ENCODE measurements at places on chromosomes 7 and 10.
A peak's percentile ranks its signal among the peaks of the same experiment; 100 is the strongest.

DNA sequence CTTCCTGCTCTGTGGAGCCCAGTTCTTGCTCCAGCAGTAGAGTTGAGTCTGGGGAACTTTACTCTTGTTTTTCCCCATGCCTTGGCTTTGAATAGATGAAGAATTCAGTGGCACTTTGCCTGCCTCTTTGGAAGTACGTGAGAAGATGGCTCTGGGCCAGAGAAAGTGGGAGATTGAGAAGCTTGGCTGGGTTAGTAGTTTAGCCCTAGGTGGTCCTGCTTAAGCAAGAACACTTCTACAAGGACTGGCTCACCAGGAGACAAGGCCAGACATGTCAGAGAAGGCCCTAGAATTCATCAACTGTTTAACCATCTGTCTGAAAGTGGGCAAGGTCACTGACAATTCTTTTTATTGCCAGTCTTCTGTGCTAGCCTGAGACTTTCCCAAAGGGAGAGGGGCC, 410.3 kb downstream of the TYW1 start:
- no peak for DNase-seq

DNA sequence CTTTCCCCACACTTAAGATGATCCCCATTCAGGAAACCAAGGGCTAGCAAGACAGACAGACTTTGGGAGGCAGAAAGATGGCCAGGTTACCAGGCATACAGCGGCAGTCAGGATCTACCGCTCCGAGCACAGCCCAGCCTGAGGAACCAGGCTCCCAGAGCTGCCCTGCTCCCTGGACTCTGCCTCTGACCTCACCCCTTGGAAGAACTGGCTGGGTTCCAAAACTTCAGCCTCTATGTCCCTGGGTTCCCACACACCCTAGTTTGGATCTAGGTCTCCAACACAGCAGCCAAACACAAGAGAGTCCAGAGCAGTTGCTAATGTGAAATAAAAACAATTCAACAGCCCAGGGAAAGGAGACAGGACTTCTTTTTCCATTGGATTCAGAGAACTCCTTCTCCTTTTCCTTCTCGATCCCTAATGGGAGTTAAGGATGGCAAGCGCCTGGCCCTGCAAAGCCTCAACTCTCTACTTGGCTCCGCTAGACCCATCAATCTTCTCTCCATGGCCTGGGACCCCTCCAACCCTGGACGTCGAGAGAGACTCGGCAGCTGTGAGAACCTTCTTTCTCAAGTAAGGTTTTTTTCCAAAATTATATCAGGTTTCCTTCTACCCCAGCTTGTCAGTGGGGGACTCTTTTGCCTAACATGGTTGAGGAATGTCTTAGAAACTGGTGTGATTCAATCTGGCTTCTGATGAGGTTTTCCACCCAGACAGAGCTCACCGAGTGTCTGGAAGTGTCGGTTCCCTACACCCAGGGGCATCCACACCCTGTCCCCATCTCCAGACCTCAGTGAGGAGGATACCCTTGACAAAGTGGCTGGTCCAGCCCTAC, 219.6 kb downstream of the KCNMA1 start:
- no peak for DNase-seq

- DNase-seq: peak; percentile 89
Measured at GRCh38 chr10:31142026-31142425, 110.4 kb upstream of the ZNF438 start.

DNA sequence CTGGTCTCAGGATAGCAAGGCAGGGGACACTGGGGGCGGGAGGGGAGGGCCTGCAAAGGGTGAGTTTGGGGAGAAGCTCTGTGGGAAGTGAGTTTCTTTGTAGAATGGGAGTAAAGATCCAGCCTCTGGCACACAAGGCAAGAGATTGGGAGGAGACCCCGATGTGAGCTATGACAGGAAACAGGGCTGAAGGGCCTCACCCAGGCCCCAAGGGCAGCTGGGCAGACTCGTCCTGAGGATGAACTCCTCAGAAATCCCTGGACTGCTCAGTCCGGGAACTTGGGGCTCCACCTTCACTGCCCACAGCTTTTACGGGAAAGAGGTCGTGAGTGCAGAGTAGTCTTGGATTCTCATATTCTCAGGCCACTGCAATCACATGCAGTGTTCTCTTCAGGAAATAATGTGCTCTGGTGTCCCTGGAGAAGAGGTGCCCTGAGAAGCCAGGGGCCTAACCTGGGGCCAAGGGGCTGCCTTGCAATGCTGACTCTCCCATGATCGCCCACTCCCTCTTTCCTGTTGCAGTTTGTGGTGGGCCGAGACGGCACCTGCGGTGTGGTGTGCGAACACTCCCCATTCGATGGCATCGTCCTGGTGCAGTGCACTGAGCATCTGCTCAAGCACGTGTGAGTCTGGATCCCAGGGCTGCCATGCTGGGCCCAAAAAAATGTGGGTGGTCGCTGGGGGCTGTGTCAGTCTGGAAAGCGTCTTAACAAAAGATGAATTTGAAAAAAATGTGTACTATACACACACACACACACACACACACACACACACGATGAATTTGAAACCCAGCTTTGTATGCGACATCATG, 31.3 kb upstream of the C10orf53 start:
- DNase-seq: no peak

GRCh38 chr10:98287321-98287720, 19.3 kb upstream of the LOXL4 start:
- DNase-seq: no peak

DNA sequence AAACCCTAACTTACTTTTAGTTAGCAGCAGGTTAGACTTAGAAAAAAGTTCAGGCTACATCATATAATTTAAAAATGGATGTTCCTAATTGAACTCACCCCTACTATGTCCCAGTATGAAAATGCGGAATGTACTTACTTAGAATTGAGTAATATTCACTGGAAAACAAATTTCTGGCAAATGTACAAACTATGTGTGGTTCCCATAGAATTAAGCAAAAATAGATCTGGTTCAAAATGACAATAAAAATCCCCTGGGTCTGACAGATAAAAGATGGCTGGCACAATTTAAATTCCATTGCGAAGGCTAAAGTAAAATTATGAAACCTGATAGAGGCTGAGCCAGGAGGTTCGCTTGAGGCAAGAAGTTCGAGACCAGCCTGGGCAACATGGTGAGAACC, 42.4 kb upstream of the PRKAR2B start:
- DNase-seq: no peak

DNA sequence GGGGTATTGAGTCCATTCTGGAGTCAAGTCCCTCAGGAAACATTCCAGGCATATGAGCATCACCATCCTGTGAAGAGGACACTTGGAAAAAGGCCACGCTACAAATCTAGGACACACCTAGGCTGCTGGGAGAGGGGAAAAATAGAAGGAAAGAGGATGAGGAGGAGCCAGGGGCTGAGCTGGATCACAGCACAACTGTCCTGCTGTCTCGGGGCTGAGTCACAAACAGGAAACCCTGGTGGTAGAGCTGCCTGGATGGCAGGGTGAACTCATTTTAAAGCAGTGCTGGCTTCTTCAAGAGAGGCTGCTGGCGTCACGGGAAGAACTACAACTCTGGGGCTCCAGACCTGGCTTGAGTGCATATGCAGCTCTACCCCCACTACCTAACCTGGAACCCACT, 151.5 kb downstream of the RNF216 start:
- peak; percentile 66 for DNase-seq

DNA sequence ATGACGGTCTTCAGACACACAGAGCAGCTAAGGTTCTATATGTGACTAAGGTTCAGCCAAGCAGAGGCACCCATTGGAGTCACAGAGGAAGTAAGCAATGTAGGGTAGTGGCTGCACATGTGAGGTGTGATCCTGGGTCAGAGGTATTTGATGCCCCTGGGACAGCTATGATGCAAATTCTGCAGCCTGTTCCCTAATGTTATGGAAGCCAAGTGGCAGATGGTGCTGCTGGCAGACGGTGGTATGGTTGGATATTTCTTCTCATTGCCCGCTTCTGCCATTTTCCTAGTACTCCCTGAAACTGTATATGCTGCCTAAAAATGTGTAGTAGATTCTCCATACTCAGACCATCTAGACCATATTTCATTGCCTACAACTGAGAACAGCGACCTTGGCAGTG, 7.2 kb downstream of the TAS2R16 start:
- no peak for DNase-seq

- DNase-seq: no peak
Measured at GRCh38 chr7:3710122-3710521, 409.1 kb downstream of the SDK1 start.

DNA sequence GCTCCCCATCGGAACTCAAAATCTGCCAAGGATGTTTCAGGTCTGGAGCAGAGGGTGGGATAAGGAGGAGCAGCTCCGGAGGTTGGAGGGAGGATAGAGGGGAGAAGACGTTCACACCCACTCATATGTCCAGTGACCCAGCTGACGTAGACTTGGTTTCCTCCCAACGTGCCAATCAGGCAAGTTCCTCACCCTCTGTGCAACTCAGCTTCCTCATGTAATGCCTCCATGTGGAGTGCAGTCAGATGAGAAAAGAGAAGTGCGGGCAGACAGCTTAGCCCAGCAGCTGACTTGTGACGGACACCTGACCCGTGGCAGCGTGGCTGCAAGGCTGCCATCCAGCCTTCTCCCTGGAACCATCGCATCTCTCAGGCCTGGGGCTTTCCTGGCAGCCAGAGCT, 86.8 kb downstream of the NPTX2 start:
- DNase-seq: no peak

DNA sequence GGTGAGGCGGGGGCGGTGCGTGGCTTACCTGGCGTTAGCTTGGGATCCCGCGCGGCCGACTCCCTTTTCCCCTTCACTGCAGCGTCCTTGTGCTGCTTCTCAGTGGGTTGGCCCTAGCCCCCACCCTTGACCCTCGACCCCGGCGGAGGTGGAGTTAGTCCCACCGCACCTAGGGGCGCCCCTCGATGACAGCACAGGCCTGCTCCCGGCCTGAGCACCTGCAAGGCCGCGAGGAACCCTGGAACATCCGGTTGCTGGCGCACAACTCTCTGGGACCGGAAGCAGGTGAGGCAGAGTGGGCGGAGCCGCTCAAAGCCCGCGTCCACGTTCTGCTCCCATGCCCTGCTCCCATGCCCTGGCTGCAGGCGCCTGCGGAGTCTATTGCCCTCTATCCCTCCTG, 266.9 kb downstream of the USP6NL start:
- DNase-seq: no peak

DNA sequence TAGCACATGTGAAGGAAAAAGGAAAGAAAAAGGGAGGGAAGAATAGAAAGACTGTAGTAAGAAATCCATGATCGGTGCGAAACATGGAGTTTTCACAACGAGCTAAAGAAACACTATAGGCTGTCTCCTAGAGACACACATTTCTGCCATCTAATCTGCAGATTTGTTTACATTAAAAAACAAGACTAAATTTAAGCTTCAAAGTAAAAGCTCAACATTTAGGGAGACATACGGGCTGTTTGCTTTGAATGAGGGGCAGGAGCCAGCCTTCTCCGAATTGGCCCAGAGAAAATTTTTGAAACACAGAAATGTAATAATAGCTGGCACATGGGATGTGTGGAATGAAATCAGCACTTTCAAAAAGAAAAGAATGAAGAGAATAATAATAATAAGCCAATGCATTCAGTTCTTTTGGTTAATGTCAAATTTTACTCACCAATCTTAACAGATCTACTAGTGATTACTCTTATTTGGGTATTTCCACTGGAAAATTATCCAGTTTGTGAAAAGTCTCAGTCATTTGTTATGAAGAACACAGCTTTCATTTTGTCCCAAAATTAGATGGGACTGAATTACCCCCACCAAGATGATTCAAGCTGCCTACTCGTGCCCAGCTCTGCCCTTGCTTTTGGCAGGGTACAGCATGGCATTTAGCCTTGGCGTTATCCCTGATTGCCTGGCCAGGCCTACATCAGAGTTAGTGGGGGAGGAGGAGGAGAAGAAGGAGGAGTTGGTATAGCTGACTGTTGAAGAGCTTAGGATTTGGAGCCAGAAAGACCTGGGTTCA, 47.1 kb downstream of the MTURN start:
- DNase-seq: no peak

GRCh38 chr7:143411976-143412708, 3.5 kb upstream of the EPHA1 start:
- DNase-seq: no peak

DNA sequence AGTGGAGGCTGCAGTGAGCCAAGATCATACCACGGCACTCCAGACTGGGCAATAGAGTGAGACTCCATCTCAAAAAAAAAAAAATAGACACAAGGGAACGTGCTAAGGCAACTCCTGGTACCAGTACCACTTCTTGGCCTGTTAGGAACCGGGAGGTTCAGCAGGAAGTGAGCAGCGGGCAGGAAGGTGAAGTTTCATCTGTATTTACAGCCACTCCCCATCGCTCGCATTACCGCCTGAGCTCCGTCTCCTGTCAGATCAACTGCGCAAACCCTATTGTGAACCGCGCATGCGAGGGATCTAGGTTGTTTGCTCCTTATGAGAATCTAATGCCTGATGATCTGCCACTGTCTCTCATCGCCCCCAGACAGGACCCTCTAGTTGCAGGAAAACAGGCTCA, 69.9 kb upstream of the FOXK1 start:
- DNase-seq: no peak

DNA sequence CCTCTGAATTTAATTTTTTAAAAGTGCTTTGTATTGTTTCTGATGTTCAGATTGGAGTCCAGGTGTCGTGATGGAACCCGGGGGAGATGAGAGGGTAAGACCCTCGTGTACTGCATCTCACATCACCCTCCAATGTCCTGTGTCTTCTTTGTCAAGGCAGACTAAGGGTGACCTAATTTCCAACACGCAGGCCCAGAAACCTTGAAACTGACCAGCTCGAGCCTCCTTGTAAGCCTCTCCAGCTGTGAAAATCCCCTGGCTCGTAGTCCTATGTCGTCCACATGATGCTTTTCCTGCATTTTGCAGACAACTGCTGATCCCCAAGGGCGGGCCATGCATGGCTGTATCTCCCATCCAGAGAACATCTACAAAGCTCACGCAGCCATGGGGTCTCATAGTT, 220.2 kb downstream of the ARHGAP12 start:
- DNase-seq: no peak

DNA sequence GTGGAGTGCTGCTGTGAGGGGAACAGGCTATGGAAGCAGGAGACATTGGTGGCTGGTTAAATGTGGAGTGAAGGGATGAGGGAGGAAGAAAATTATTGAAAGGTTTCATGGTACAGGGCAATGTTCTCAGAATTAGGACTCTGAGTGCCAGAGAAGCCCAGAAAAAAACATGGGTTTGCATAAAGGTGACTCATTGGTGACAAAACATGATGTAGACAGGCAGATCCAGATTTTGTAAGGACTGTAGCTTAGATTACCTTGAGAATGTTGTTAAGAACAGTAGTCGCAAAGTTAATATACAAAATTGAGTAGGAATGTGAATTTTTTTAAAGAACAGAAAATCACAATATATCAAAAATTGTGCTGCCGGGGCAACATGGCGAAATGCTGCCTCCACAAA, 134.9 kb upstream of the ZNF438 start:
- no peak for DNase-seq

Measured in foreskin fibroblast (primary cell).